Myometrial cell (primary cell): ENCODE measurements at places on chromosomes 3 and 15. TPM values are rescaled to one million over a fixed set of nuclear protein-coding genes. Genes with fewer than 3 reads are reported as not detected.

Gene PAK6
- not detected in 2 replicates for total RNA-seq

Gene SERINC4
- not detected in 2 replicates for total RNA-seq

Gene GRK7
- total RNA-seq: under 0.01 TPM in 1 of 2 replicates, not detected in the other

Gene MESP2
- total RNA-seq: under 0.01 and 2.8 TPM in 2 replicates

Gene VEPH1
- total RNA-seq: 91.1 and 92.5 TPM in 2 replicates

Gene VPS18
- total RNA-seq: 32.1 and 32.9 TPM in 2 replicates

Gene CSPG5
- 0.35 TPM in 1 of 2 replicates, not detected in the other for total RNA-seq

Gene GOLGA6D
- not detected in 2 replicates for total RNA-seq

Gene ACTL6A
- 58.5 and 97.1 TPM in 2 replicates for total RNA-seq

Gene TMEM207
- total RNA-seq: not detected in 2 replicates

Gene MNS1
- 3.2 and 3.7 TPM in 2 replicates for total RNA-seq

Gene PCSK6
- total RNA-seq: not detected in 2 replicates

Gene CHST14
- 30.8 and 32.6 TPM in 2 replicates for total RNA-seq

Gene PXK
- total RNA-seq: 62.8 and 67.9 TPM in 2 replicates

Gene OSTN
- total RNA-seq: 0.86 TPM in 1 of 2 replicates, not detected in the other

Gene IL5RA
- not detected in 2 replicates for total RNA-seq

Gene PLCL2
- 6.4 and 6.6 TPM in 2 replicates for total RNA-seq

Gene CPNE9
- not detected in 2 replicates for total RNA-seq

Gene FSIP1
- total RNA-seq: 1.4 and 1.6 TPM in 2 replicates

Gene ANKRD34C
- not detected in 2 replicates for total RNA-seq

Gene GOLGA6L6
- not detected in 2 replicates for total RNA-seq

Gene LRRC31
- total RNA-seq: not detected in 2 replicates

Gene TLR9
- not detected in 2 replicates for total RNA-seq

Gene IL16
- under 0.01 and 0.18 TPM in 2 replicates for total RNA-seq

Gene ADCY5
- 0.53 TPM in 1 of 2 replicates, not detected in the other for total RNA-seq

Gene SLC9C1
- total RNA-seq: not detected in 2 replicates
